Chondrocyte (in vitro differentiated cells): ENCODE measurements at places on chromosomes 1 and 21. TPM values are rescaled to one million over a fixed set of nuclear protein-coding genes. Genes with fewer than 3 reads are reported as not detected.

DNA sequence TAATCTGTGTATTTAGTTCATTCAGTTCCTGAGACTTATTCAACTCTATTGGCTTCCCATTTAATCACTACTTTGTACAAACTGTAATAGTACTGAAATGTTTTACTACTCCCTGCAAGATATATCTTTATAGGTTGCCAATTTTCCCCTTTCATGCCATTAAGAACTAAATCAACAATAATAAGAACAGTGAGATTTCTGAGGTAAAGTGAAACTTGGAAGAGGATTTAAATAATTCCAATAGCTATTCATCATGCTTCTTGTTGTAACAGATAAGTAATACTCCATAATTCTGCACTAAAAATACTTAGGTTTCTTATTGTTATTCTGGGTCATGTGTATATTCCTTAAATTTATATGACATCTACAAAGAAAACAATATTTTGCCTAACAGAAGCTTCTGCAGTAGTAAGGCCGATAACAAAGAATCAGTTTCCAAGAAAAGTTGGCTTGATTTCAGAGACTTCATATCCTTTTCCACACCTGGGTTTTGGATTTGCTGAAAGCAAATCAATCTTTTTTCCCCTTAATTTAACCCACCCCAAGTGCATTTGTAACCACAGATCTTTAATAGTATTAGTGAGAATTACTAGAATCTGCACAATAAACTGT lies 258.3 kb downstream of the FAF1 start:
- DNase-seq, result no peak

DNA sequence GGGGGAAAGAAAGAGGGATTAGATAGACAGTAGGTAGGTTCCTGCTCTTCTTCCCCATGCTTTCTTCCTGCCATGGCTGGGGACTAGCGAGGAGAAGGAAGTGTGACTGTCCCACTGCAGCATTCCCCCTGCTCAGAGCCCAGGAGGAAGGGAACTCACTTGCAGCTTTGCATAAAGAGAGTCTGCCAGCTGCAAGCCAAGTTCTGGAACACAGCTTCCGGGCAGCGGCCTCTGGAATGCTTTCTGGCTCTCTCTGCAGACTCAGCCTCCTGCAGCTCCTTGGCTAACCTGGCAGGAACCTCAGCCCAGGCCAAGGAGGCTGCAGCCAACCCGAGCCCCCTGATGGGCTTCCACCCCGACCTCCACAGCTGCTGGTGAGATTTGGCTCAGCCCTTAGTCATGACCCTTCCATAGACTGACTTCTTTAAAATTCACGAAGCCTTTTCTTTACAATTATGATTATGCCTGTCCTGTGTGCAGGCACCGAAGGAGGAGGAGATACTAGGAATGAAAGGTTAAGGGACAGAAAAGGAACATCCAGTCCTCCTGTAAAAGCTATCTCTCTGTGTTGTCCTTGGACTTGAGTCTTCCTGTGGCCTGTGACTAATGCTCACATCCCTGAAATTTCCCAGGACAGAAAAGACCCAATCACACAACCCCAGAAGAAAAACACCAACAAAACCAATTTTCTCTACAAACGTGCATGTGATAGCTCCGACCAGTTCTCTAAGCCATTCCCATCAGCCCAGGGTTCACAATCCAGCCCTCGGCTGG lies 108.2 kb upstream of the OLIG2 start:
- no peak for DNase-seq

DNA sequence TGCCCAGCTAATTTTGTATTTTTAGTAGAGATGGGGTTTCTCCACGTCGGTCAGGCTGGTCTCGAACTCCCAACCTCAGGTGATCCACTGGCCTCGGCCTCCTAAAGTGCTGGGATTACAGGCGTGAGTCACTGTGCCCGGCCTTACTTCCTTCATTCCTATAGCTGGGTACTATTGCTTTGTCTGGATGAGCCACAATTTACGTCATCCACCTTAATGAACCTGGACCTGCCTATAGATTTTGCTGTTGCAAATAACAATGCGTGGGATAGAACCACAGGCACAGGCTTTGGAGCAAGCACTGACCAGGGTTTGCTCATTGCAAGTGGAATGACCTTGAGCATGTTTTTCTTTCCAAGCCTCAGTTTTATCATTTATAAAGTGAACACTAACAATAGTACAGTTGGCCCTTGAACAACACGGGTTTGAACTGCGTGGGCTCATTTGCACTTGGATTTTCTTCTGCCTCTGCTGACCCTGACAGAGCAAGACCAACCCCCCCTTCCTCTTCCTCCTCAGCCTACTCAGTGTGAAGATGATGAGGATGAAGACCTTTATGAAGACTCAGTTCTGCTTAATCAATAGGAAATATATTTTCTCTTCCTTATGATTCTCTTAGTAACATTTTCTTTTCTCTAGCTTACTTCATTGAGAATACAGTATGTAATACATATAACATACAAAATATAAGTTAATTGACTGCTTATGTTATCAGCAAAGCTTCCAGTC lies 33.3 kb upstream of the BECN2 start:
- no peak for DNase-seq

- DNase-seq, result no peak
Observed at GRCh38 chr1:160058087-160058486, 11.9 kb downstream of the KCNJ10 start.

GRIK1 gene
- 0.24 to 1.4 TPM (median 1.2 TPM) in 3 replicates for total RNA-seq

ZFP69B gene
- total RNA-seq, result 7.4 to 13.4 TPM (median 11.9 TPM) in 3 replicates

ASAP3 gene
- 21.9 to 30.8 TPM (median 27.6 TPM) in 3 replicates for total RNA-seq
